ENCODE measurements at places on chromosomes 2 and 18.

GRCh38 chr18:32042337-32042736 lies 23.7 kb downstream of the RNF125 start:
- no peak for DNase-seq

DNA sequence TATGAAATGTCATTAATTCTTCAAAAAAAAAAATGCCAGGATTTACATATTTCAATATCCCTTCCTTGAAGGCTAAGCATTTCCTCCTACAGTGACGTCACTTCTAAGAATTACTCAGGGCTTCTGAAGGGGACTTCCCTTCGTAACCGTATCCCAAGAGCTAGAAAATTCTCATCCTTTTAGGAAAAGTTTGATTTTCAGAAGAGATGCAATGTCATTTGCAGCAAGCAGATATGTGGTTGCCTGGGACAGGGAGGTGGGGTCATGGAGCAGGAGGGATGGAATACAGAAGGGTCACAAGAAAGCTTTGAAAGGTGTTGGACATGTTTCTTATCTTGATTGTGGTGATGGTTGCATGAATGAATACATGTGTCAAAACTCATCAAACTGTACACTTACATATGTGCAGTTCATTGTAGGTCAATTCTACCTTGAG lies 97.0 kb upstream of the ATL2 start:
- no peak for DNase-seq

DNA sequence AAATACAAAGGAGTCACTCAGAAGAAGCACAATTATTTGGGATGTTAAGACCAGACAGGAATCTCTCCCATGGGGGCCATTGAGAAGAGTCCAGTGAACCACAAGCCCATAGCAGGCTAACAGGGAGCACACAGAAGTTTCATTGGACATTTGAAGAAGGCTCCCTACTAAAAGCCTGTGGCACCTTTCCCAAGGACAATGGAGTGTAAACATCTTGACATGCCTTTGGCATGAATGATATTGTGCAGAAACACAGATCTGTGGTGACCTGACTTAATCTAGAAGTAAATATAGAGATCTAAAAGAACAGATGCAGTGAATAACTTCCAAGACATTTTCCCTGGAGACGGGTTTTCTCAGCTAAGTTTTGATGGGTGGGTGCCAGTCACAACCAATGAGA lies 221.5 kb downstream of the EPHA4 start:
- no peak for DNase-seq

- DNase-seq = no peak
Observed at GRCh38 chr2:39335930-39336329, 92.2 kb upstream of the CDKL4 start.

DNA sequence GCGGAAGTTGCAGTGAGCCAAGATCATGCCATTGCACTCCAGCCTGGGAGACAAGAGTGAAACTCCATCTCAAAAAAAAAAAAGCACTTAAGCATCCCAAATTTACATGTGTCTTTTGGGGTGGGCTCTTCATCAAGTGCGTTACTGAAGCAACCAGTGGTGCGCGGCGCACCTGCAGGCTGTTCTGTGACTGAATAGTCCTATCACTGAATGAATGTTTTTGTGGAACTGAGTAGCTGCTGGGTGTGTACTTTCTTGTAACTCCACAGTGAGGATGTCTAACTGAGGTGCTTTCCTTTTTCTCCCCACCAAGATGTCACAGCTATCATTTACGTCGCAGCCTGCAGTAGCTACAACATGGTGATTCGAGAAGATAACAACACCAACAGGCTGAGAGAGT lies 17.0 kb downstream of the CHMP1B start:
- no peak for DNase-seq

DNA sequence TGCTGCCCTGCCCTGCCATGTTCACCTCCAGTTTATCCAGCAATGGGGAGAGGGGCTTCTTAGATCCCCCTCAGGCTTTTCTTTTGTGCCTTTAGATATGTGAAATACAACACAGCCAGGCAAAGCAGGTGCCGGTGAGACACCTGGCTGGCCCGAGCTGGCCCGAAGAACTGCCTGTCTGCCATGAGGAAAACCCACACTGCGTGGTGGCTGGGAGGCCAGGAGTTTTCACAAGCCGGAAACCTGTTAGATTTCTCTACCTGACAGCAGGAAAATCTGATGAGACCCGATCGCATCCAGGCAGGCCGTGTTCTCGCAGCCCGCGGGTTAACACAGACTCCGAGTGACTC lies 5.7 kb upstream of the GAL3ST2 start:
- DNase-seq = no peak

- no peak for DNase-seq
Observed at GRCh38 chr2:205556841-205557539, 125.3 kb upstream of the NRP2 start.

GRCh38 chr18:47163241-47163640 lies 12.9 kb downstream of the IER3IP1 start:
- no peak for DNase-seq

- DNase-seq = no peak
Observed at GRCh38 chr2:218002143-218002844, 501 bp downstream of the TNS1 start.

DNA sequence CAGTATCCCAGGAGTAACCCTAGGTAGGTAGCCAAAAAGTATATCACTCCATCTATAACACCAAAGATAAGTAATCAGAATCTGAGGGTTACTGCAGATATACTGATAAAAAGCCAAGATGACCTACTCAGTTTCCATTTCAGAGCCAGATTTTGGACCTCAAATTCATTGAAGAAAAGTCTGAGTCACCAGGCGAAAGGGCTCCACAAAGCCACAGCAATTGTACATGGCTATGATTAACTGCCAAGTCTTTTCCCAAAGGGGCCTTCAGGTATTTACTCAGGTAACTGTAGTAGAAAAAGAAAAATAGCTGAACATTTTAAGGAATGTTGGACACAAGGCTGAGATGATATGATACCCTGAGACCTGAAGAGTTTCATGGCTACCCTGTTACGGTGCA lies 75.6 kb upstream of the KCNH7 start:
- no peak for DNase-seq

DNA sequence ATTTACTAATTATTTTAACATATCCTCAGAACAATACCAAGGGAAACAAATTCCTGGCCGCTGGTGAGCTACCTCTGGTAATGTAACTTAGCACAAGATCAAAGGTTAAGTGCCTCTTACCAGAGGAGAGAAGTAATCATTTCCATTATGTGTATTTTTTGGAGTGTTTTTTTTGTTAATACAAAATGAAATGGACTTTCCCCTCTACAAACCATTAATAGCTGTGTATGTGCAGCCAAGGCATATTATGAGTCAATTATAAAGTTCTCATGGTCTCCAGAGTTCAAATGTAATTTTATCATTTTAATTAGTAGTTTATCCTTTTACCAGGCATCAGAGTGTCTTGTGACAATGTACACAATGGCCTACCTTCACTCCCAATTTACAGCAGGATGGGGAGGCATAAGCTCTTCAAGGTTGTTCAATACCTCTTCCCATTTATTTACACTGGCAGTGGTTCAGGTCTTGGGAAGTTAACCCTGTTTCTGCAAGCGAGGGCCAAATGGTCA lies 242.2 kb downstream of the TGIF1 start:
- DNase-seq = no peak

- DNase-seq = no peak
Observed at GRCh38 chr18:13416208-13416607, 197.6 kb downstream of the LDLRAD4 start.

GRCh38 chr2:109193807-109194619 lies 65.0 kb downstream of the SH3RF3 start:
- DNase-seq = no peak

DNA sequence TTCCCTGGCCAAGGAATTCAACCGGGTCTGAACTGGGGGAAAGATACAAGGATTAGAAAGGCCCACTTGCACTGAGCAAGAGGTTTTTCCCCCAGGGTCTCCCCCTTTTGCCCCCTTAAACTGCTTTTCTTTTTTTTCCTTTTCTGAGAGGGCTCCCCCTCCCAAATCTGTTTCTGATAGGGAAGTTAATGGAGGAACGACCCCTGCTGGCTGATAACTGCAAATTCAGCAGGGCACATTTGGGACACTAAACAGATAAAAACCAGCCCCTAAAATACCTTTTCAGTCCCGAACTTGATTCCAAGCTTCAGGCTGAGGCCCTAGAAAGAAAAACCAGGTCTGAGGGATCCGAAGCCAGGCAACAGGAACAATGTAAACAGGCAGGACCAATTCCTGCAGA lies 1012.4 kb upstream of the CRIM1 start:
- no peak for DNase-seq

DNA sequence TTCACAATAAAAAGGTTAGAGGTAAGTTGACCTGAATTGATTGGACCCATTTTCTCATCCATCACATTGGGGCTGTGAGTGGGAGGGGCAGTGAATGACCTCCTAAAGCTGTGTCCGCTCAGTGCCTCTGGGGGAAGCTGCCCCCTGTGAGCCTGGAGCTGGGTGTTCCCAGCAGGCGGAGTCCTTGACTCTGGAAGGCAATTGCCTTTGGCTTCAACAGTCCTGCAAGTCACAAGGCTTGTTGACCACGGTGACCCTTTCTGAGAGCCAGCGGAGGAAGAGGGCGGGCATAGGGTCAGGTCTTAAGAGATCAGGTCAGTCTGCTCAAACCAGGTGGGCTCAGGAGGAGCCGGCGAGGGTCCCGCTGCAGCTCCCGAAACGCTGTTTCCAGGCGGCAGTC lies 1.1 kb upstream of the CIDEA start:
- DNase-seq = no peak

GRCh38 chr2:25326326-25327013 lies 15.3 kb downstream of the DNMT3A start:
- DNase-seq = no peak

GRCh38 chr18:25279133-25279532 lies 72.8 kb downstream of the ZNF521 start:
- no peak for DNase-seq

DNA sequence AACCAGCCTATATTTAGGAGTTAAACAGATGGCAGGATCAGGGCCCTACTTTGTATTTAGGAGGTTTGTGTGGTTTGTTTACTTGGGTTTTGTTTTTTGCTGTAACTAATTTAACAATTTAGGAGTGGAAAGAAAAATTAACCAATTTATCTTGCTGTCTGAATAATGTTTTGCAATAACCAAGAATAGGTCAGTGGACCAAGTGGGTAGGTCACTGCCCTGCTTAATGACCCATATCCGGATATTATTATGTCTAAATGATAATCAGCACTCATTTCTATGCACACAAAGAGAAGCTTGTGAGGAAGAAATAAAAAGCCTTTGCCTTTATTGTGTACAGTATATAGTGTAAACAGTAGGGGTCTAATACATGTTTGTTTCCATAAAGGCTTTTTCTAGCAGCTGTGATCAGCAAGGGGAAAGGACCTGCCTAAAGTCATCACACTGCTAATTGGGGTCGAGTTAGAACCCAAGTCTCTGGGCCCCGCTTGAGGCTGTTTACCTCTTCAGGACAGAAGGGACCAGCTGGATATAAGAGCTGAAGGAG lies 76.6 kb downstream of the TGOLN2 start:
- no peak for DNase-seq

DNA sequence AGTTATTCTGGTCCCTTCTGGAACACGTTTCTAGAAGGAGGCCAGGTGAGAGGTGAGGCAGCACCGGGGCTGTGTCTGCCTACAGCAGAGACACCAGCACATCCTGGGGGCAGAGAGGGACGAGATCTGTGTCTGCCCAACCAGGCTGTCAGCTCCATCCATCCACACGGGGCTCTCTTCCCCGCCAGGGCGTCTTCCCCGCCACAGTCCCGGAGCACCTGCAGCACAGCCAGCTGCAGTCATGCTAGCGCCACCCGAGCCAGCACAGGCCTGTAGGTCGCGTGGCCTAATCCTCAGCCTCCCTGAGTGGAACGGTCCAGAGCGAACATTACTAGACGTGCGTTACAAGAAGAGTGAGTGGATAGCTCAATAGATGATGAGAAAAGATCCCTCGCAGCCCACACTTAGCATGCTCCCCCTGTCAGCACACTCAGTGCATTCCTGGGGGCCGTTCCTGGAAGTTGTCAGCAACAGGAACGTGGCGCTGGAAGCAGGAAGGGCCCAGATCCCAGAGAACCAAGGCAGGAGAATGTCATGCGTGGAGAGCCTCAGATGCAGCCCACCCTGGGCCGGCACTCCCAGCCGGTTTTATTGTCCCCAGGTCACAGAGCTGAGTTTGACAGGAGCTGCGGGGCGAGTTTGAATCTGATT lies 179.0 kb downstream of the TWIST2 start:
- DNase-seq = no peak

DNA sequence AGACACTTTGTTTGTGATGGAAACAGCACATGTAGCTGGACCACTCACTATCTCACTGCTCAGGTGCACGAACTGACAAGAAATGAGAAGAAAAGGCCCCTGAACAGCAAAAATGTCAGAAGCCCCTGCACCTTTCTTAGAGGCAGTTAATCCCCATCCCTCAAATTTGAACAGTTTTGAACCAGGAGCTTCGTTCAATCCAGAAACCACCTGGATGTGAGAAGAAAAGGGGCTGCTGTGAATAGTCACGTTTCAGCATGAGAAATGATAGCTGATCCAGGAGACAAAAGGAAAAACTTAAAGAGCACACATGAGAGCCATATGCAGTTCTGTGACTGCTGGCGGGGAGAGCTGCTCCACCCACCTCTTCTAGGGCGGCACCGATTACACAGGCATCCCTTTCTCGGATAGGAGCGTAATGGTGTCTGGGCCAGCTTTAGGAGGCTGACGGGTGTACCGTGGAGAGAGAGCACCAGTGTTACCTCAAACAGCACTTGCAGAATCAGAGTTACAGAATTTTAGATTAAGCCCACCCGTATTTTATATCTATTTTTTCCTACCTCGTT lies 117.0 kb upstream of the EML6 start:
- DNase-seq = no peak

GRCh38 chr2:238155051-238155760 lies 3.6 kb upstream of the ERFE start:
- DNase-seq = no peak

DNA sequence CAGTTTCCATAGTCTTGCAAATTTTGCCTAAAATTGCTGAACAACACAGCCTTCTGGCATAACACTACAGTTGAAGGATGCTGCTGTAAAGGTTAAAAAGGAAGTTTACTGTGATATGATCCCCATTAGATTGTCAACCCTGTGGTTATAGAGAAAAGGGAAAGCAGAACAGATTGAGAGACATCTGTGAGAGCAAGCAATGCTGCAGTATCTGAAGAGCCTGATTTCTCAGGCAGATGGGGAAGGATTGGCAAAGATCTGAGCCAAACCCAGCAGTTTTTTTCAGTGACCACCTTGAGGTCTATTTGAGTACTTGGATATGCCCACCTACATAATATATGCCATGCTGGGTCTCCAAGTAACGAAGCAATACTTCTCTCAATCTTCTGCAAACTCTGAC lies 8.5 kb upstream of the ST8SIA3 start:
- DNase-seq = no peak

GRCh38 chr18:45997700-45998151 lies 30.6 kb upstream of the EPG5 start:
- DNase-seq = no peak

GRCh38 chr2:120818441-120818920 lies 82.8 kb downstream of the GLI2 start:
- no peak for DNase-seq

Measured in stimulated activated CD8-positive, alpha-beta memory T cell treated with anti-CD3 and anti-CD28 coated beads, Interleukin-4, amount 100 ng/mL, for 4 hours (primary cell).